HT1080 (cell line): ENCODE measurements at places on chromosomes 5 and 9. TPM values are rescaled to one million over a fixed set of nuclear protein-coding genes. Genes with fewer than 3 reads are reported as not detected.

ABHD17B gene
- total RNA-seq: 23.2 and 28.1 TPM in 2 replicates

DNA sequence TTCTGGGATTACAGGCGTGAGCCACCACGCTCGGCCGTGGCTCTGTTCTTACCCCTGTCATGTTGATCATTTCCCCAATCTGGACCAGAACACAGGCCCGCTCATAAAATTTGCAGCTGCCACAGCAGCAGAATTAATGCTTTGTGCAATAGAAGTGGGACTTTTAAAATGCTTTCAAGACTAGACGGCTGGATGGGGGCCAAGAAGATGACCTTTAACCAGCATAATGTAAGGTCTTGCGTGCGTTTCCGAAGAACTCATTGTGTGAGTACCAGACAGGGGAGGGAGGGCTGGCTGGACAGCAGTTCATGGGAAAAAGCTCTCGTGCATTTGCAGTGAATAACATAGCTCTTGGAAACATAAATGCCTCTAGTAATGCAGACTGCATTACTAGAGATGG, 3.5 kb upstream of the WDR38 start:
- DNase-seq: no peak

PCDHGA1 gene
- total RNA-seq: 0.07 and 0.32 TPM in 2 replicates

HTR1A gene
- total RNA-seq: not detected in 2 replicates

DNA sequence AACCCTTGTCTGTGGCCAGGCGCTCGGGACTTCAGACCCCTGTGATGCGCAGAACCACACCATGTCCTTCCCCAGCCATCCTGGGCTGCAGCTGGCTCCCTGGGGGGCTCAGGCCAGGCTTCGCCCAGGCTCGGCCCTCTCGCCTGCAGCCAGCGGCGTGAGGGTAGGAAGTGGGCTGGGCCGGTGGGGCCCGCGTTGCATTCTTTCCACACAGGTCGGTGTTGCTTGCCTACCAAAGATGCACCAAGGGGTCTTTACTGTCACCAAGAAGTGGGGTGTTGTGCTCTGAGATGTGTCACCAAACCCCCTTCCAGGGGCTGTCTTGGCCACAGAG, 48.3 kb upstream of the RNF130 start:
- no peak for DNase-seq

IPPK gene
- 21.5 and 25.0 TPM in 2 replicates for total RNA-seq

DNA sequence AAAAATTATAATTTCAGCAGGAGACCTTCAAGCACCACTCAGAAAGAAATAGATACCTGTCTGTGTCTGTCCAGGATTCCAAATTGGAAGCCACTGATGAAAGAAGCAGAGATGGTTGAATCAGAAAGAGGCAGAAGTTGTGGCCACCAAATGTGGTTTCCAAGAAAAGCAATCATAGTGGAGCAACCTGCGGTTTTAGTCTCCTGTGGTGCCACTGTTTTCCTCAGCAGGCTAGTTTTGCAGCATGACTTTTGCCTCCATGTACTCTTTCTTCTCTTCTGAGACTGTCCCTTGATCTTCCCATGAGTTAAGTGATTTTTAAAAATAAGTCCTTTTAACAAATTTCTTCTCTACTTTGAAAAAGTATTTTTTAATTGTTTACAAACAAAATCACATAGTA, 535.8 kb downstream of the CYLC2 start:
- DNase-seq: peak; percentile 17

GRCh38 chr5:34041247-34041972, 1.6 kb downstream of the C1QTNF3 start:
- DNase-seq: no peak

NR6A1 gene
- 1.1 and 2.0 TPM in 2 replicates for total RNA-seq

DNA sequence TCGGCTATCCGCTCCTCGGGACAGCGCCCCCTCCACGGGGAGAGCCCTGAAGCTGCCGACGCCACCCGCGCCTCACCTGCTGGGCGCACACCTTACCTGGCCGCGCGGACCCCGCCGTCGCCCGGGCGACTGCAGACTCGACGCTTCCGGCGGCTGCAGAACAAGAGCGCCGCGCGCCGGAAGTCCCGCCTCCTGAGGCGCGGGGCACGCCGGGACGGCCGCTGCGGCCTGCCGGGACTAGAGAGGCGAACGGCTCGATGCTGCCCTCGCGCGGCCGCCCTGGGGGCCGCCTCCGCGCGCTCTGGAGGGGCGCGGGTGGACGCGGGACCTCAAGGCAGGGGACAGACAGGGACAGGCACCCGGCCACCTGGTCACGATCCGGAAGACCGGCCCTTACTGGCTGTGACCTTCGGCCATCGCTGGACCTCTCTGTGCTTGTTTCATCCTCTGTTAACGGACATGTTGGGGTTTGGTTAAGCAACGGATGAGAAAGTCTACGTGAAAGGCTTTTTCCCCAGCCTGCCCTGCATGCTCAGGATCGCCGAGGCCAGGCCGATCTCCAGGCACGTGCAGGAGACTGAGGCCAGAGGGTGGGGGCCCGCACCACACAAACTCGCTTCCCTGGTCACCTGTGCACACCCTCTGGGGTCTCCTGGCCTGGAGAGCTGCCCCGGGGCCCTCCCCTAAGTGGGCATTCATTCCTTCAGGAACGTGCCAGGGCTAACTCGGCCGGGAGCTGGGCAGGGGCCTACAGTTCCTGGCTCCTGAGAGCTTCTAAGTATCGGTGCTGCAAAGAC, at the start of gene SNAPC4:
Gene SNAPC4, minus strand, starts transcription at position 133 of the 797 bp plus-strand sequence. CDS start 1,742 bp downstream, outside the sequence.
- DNase-seq: peak; percentile 79

GRCh38 chr9:109124121-109124520, 4.4 kb upstream of the TMEM245 start:
- DNase-seq: no peak

ADRB2 gene
- total RNA-seq: 0.11 and 0.17 TPM in 2 replicates

GRCh38 chr5:24899180-24899579, 254.4 kb upstream of the CDH10 start:
- peak; percentile 17 for DNase-seq

- DNase-seq: no peak
These were observed 87.5 kb upstream of the CDH9 start for GRCh38 chr5:27125856-27126255.

GRCh38 chr9:95508242-95508967, 8.4 kb downstream of the PTCH1 start:
- DNase-seq: no peak

DNA sequence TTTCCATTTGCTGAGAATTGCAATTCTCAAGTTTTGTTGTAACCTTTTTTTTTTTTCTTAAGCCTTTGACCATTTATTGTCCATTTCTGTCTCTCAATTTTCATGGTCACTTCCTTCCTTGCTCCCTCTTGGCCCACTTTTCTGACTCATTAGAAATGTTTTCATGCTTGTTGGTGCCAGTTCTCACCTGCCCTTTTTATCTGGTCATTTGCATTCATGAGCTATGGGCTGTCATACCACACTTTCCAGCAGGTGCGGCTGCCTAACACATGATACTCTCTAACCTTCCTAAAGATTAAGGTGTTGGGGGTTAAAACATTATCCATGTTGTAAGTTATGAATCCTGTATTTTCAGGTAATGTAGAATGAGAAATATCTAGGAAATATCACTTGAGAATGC, 150.5 kb upstream of the TLX3 start:
- no peak for DNase-seq

SPARC gene
- total RNA-seq: 955 and 1,238 TPM in 2 replicates

- DNase-seq: peak; percentile 29
These were observed 591.8 kb upstream of the CLINT1 start for GRCh38 chr5:158450751-158451171.

- no peak for DNase-seq
These were observed 26.4 kb downstream of the LPCAT1 start for GRCh38 chr5:1497242-1497777.

GRCh38 chr9:68949271-68950000, 64.5 kb downstream of the PRKACG start:
- peak; percentile 40 for DNase-seq
